Hematopoietic multipotent progenitor cell (in vitro differentiated cells): ENCODE measurements at places on chromosomes 1 and 21.

GRCh38 chr1:24759492-24759891, 14.2 kb downstream of the CLIC4 start:
- no peak for DNase-seq

DNA sequence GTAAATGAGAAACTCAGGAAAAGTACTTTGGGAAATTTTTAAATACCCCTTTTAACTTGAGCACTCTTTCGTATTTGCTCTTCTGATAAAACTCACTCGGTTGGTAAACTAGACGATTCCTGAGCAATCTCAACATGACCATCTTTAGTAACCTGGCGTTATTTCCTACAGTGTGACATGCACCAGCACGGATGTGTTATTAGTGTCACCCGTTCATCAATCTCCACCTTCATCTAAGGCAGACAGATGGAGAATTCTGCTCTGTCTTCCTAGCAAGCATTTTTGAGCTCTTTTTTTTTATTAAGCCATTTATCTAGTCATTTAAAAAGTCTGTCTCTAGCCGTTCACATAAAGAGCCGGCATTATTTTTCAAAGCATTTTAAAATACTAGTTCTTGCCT, 155.2 kb downstream of the DISP1 start:
- no peak for DNase-seq

DNA sequence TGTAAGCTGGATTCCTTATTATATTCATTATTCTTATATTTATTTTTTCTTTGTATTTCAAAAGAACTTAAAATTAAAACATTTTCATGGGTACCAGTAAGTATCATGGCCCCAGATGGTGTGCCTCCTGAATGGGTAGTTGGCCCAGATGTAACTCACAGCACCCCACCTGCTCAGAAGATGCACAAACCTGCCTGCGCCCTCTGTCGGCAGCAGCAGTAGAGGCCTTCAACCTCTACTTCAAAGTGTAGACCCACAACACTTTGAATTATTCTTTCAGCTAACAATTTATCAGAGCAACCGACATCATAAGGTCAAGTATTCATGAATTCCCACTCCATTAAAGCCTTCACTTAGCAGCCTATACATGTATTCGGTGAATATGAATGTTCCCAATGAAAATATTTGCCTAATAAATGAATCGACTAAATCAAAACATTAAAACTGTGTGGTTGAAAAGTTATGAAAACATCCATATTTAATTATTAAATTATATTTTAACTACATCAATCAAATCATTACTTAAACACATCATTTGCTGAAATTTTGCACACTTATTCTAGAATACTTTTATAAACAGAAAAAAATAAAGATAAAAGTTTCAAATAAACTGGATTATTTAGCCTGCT, 25.4 kb downstream of the PIGM start:
- DNase-seq = peak; percentile 35

- DNase-seq = no peak
Observed at GRCh38 chr1:64984737-64985136, 18.4 kb upstream of the JAK1 start.

DNA sequence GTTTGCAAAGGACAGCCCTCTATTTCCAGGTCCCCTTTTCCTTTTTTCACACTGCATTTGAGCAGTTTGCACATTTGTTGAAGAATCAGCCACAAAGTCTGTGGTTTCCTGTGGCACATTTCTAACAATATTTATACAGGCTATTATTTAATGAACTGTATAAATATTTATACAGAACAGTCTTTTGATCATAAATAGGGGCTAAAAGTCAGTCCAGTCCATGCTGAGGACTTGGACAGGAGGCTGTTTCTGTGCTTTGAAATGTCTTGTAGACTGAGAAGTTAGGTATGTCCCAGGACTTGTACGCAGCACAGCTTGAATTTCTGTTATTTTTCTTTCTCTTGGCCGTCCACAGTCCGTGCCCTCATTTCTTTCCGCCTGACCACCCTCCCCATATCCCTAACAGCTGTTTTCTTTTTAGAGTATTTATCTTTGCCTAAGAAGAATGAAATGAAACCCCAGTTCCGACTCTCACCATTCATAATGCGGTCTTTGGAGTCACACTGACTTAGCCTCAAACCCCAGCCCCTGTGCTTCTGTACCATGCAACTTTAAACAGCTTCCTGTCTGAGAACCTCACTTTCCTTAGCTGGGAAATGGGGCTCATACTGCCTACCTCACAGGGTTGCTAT, 19.7 kb downstream of the FGGY start:
- no peak for DNase-seq
